ENCODE measurements at places on chromosomes 6 and 20. TPM values are rescaled to one million over a fixed set of nuclear protein-coding genes. Genes with fewer than 3 reads are reported as not detected.
A peak's percentile ranks its signal among the peaks of the same experiment; 100 is the strongest.

Gene HLA-DMB
- total RNA-seq, result 0.83 TPM

Gene VWA7
- under 0.01 TPM for total RNA-seq

Gene TTLL9
- total RNA-seq, result not detected

DNA sequence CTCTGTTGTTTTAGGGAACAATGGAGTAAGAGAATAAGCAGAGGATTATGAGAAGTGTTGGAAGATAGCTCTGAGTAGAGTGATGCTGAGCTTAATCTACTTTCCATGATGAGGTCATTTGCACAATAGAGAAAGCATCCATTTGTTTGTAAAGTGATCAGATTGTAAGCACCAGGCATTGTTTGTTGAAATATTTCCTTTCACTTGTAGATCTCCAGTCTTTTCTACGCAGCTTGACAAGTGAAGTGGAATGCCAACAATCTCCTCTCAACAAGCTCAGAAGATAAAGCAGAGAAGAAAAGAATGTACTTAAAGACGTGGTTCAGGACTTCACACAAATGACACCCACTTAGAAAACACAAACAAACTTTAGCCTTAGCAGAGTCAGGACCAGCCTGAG, 80.1 kb upstream of the MARCKS start:
- DNase-seq, result no peak

DNA sequence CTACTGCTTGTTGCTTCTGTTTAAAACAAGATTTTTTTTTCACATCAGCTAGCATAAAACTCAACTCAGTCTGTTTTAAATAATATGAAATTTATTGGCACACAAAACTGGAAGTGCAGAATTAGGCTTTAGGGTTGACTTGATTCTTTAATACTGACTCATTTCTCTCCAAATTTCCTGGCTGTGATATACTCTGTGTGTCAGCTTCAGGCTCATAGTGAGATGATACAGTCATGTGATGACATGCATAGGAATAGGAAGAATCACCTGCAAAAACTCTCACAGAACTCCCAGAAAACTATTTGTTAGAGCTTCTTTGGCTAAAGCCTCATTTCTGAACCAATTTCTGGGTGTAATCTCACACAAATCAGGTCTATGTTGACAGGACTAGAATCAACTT, 1068.0 kb upstream of the EPHA7 start:
- DNase-seq, result no peak

DNA sequence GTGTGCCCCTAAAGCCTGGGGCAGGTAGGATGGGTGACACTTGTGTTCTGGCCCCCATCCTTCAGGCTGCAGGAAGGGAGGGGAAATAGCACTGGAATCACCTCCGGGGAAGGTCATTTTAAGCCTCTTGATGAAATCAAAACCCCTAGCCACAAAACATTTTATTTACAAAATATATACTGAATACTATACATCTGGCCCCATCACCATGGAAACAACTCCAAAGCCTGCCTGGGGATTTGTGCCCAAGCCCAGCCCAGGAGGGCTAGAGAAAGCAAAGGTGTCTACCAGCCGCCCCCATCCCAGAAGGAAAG, 2.6 kb downstream of the SMIM29 start:
- no peak for DNase-seq

- peak; percentile 62 for DNase-seq
Measured at GRCh38 chr20:53774461-53775203, 181.0 kb upstream of the ZNF217 start.

DNA sequence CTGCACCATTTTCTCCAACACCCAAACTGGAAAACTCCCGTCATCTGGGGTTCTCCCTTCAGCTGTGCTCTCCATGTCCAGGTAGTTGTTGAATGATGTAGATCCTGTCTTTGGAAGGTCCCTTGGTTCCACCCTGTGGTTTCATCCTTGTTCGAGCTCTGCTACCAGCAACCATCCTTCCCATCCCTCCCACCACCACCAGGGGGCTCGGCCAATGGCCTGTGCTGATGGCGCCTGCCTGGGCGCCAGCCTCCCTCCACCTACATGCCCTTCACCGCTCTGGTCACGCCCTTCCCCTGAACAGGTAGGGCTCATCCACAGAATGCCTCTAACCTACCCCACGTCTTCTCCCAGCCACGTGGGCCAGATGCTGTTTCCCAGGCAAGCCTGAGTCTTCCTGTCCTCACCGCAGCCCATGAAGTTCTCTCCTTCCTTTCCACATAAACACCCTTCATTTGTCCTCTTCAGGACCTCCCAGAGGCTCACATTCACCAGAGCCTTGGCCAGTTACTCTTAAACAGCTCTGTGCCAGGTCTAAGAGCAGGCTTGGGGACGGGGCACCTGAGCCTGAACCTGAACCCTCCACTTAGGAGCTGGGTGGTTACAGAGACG, 75.1 kb upstream of the DUSP22 start:
- DNase-seq, result no peak

DNA sequence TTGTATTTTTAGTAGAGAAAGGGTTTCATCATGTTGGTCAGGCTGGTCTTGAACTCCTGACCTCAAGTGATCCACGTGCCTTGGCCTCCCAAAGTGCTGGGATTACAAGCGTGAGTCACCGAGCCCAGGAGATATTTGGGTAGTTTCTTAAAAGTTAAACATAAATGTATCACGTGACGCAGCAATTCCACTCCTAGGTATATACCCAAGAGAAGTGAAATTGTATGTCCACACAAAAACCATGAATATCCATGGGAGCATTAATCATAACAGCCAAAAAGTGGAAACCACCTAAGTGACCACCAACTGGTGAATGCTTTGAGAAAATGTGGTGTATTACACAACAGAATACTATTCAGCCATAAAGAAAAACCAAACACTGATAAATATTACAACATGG, 164.8 kb downstream of the MRPL14 start:
- DNase-seq, result no peak

DNA sequence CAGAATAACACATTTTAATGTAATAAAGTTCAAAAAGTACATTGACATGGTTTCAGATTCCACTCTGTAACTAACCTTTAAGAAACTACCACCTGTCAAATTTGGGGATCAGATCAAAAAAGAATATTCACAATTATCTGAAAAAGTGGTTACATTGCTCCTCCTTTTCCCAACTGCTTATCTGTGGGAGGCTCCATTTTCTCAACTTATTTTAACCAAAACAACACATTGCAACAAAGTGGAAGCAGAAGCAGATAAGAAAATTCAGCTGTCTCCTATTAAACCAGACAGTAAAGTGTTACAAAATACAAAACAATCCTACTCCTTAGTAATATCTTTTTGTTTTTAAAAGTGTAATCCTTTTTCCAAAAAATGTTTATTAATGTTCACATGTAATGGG, 61.4 kb downstream of the PDSS2 start:
- no peak for DNase-seq

DNA sequence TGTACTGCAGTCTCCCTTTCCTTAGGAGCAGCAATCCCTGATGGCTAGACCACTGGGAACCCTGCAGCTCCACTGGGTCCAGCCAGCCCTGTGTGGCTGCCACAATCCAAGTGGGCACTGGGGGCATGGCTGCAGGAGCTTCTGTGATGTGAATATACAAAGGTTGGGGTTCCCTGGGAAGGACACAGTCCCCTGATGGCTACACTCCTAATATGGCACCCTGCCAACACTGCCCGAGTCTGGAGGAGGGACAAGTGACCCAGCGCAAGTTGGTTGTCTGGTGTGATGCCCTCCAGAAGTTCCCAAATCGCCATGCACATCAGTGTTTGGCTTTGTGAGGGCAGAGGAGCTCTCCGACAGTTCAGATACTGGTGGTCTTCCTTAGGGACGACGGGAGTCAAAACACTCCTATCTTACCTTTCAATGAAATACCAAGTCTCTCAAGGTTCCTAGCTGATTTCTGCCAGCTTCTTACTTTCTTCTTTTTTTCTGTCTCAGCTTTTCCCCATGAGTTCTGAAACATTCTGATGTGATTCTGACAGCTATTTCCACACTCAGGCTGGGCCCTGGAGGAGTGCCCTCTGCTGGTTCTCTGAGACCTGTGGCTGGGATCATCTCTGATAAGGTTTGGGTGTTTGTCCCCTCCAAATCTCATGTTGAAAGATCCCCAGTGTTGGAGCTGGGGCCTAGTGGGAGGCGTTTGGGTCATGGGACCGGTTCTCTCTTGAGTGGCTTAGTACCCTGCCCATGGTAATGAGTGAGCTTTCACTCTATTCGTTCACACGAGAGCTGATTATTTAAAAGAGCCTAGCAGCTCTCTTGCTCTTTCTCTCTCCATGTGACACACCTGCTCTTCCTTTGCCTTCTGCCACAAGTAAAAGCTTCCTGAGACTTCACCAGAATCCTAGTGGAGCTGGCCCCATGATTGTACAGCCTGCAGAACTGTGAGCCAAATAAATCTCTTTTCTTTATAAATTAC, 15.5 kb upstream of the ZFP57 start:
- DNase-seq, result no peak

DNA sequence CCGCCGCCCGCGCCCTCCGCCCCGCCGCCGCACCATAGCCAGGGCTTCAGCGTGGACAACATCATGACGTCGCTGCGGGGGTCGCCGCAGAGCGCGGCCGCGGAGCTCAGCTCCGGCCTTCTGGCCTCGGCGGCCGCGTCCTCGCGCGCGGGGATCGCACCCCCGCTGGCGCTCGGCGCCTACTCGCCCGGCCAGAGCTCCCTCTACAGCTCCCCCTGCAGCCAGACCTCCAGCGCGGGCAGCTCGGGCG, 1.5 kb downstream of the FOXC1 start:
- DNase-seq, result no peak

Measured in fibroblast of lung (primary cell).